HCT116 (cell line): ENCODE measurements at places on chromosomes 11 and 22.

GRCh38 chr11:46003572-46003971 is 81.1 kb downstream of the LARGE2 start:
- DNase-seq, result no peak

GRCh38 chr22:42388130-42388797 is 43.9 kb downstream of the NFAM1 start:
- no peak for DNase-seq

DNA sequence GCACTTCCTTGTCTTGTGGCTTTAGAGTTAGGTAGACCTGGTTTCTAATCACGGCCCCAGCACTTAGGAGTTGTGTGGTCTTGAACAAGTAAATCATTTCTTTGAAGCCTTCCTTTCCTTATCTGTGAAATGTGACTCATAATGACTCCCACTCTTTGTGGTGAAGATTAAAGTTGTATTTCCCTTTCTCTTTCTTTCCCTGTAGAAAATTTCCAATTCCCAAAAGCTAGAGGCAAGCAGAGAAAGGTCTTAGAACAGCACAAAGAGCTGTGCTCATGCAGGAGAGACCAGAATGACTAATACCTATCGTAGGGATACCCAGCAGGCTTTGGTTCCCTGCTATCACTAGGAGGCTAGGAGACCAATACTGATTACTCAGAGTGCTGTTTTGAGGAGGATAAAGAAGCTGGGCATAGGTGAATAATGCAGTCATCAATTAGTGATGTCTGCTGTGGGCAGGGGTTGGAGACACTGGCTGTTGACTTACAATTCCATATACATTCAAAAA is 270.7 kb upstream of the SYN3 start:
- no peak for DNase-seq

GRCh38 chr22:41568811-41569210 is 8.0 kb downstream of the CSDC2 start:
- no peak for DNase-seq

- no peak for DNase-seq
Observed at GRCh38 chr11:74820763-74821162, 72.1 kb downstream of the RNF169 start.

- DNase-seq, result no peak
Observed at GRCh38 chr11:82663535-82663934, 70.1 kb downstream of the FAM181B start.

DNA sequence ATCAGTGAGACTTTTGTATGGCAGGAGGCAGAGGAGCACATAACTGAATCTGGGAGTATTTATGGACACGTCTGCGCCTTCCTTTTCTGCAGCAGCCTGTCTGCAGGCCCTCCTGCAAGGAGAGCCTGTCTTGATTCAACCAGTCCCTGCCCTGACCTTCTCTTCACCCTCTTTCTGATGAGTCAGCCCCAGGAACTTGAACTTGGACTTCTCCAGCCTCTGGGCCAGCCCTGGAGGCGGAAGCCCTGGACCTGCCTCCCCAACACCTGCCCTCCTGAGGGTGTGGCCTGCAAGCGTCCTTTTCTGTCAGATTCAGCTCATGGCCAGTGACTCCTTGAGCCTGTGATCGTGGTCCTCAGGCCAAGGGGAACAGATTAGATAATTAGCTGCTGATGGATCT is 20.0 kb downstream of the DAGLA start:
- DNase-seq, result peak; percentile 38

DNA sequence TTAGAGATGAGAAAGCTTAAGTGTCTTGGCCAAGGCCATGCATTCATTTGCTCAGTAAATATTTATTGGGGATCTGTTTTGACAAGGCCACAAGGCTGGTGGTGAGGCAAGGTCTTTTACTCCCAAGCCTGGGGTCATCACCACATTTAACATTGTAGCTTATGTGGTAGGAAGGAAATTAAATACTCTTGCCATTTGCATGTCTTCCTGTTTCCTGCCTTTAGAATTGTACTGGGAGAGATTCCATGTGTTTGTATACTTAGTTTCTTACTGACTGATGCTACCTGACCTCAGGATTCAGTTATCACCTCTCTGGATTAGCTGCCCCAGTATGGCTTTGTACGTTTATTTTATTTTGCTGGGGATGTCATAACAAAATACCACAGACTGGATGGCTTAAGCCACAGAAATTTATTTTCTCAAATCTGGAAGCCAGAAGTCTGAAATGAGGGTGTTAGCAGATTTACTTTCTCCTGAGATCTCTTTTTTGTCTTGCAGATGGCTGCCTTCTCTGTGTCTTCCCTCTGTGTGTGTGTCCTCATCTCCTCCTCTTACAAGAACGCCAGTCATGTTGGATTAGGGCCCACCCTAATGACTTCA is 44.8 kb downstream of the SPECC1L start:
- no peak for DNase-seq

DNA sequence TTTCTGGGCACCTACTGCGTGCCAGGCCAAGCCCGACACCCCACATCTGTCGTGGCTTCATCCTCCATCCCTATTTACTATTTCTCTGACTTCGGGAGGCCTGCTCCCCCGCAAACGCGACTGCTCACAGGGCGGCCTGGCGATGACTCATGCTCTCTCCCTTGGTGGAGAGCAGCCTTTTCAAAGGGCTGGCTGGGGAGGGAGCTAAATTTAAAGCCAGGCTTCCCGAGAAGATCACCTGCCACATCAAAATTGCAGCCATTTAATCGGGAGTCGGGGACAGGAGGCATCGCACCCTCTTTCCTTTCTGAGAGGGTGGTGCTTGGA is 24.9 kb upstream of the SHISAL1 start:
- no peak for DNase-seq

DNA sequence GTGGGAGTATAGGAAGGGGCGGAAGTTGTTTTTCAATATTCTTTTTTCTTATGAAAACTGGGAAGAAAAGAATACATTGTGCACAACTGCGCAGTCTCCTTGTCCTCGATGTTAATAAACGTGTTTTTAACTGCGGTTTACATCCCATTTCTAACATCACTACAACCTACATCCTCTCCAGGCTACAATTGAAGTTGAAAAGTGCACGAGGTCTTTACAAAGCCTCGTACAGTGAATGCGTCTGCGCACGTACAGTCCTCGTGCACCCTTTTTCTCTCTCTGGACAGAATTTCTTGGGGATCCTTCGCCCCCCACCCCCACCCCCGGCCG is 102.4 kb downstream of the WT1 start:
- no peak for DNase-seq

GRCh38 chr11:9688716-9689511 is 25.0 kb downstream of the SWAP70 start:
- DNase-seq, result no peak

DNA sequence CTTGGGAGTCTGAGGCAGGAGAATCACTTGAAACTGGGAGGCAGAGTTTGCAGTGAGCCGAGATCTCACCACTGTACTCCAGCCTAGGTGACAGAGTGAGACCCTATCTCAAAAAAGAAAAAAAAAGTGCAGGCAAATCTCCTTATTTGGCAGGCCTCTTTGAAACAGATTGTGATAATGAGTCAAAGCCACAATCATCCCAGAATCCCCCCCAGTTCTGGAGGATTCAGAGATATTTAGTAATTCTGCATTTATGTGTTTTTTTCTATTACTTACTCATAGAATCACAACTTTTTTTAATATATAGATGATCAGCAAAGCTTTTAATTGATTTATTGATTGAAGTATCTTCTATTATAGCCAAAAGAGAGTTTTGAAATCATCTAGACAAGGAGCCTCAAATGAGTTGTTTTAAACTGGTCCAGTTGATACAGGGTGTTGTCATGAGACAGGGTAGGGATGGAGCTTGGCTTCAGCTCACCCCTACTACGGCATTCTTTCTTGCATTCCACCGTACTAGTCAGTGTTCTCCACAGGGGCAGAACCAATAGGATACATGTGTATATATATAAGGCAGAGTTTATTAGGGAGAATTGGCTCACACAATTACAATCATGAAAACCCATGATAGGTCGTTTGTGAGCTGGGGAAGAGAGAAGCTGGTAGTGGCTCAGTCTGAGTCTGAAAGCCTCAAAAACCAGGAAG is 39.3 kb upstream of the SORL1 start:
- DNase-seq, result no peak

DNA sequence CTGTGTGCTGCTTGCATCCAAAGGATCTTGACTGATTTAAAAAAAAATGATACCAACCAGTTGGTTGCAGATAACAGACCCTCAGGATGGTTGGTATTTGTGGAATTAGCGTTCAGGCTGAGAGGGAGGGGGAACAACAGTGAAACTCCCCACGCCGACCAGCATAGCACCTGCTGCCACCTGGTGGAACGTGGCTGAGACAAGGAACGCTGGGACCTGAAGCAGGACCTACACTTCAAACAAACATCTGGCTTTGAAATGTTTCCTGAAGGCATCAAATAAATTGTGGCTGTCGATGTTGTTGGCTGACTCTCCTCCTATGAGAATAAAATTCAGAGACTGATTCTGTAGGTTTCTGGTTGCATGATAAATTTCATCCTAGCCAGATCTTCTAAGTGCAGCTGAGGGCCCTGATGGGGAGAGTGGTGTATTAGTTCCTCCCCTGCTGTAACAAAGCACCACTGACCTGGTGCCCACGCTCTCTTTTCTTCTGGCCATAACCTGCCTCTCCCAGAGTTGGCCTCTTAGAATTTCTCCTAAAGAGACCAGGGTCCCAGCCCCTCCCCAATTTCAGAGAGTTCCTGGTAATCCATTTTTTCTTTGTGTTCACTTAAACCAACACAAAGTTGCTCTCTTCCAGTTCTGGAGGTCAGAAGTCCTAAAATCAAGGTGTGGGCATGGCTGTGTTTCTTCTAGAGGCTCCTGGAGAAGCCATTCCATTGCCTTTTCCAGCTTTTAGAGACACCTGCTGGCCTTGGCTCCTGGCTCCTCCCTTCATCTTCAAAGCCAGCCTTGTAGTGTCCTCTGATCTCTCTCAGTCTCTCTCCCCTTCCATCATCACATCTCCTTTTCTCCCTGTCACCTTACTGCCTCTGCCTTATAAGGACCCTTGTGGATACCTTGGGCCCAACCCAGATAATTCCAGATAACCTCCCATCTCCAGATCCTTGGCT is 17.3 kb downstream of the APOL2 start:
- DNase-seq, result peak; percentile 32

DNA sequence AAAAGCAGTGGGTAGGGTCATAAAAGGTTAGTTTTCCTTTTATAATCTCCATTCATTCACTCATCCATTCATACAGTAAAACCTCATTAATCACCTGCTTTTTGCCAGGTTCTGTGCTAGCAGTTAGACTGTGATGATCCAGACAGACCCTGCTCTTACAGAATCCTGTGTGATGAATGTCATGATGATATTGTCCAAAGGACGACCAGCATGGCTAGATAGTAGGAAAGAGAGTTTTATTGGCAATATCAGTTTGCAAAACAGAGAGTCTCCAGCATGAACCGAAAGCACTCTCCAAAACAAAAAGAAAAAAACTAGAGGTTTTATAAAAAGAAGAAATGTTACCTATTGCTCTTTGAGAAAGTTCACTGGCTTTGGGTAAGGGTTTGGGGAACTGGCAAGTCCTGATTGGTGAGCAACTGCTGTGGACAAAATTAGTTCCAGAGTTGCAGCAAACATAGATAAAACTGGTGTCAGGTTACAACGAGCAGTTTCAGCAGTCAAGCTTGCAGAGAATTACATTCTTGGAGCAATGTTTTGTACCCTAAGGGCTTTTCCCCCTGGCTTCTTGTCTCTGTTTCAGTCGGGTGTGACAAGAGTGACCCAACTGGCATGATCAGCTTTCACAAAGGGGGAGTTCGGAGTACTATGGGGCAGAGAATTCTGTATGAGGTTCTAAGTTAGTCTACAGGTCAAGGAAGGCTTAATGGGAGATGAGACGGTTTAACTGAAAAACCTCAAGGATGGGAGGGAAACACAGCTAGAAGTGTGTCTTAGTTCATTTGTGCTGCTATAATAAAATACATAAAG is 58.3 kb downstream of the HSD17B12 start:
- DNase-seq, result peak; percentile 2

DNA sequence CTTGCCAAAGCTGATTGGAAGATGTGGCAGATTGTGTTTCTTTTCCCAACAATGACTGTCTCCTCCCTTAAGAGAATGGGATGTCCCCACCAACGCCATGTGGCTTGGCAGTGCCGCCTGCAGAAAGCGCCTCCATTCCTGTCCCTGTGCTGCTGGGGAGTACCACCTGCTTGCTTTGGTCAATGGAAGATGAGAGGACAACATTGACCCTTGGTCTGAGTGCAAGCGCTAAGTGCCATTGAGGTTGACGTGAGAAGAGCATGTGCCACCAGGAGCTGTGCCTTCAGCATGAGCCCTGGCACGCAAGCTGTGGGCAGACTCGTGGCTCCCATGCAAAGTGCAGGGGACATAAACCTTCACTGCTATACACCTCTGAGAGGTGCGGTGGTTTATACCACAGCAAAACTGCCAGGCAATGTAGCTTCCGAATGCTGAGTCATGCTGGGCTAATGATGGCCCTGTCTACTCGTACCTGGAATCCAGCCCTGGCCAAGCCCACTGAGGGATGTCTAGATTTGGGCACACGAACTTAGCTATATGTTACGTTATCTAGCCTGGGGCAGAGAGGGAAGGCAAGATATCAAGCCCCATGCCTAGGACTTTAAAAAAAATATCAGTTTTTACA is 41.9 kb downstream of the MYEOV start:
- no peak for DNase-seq

DNA sequence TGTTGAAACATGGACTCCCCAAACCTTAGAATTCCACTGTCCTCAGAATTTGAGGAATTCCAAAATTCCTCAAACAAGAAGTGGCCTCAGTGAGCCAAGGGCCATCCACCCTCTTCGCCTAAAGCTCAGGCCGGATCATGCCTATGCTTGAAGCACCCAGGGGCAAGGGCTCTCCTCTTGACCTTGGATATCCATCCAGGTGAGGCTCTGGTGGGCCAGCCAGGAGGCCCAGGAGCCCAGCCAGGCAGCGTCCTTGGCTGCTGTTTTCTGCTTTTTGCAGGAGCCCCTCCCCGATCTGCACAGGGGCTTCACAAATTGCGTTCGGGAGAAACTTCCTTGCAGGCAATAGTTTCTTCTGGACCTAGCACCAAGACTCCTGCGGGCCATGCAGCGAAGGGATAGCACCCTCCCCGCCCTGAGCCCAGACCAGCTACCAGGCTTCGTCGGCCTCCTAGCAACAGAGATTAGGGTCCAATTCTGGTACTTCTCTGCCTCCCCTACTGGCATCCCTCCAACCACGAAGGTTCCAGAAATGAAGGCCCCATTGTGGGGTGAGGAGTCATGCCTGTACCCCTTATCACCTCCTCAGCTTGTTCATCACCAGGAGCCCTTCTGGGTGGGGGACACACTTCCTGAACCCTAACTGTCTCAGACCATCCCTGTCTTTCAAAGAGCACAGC is 2.0 kb downstream of the PHLDA2 start:
- no peak for DNase-seq

- DNase-seq, result no peak
Observed at GRCh38 chr11:114129142-114129541, 69.6 kb downstream of the ZBTB16 start.

DNA sequence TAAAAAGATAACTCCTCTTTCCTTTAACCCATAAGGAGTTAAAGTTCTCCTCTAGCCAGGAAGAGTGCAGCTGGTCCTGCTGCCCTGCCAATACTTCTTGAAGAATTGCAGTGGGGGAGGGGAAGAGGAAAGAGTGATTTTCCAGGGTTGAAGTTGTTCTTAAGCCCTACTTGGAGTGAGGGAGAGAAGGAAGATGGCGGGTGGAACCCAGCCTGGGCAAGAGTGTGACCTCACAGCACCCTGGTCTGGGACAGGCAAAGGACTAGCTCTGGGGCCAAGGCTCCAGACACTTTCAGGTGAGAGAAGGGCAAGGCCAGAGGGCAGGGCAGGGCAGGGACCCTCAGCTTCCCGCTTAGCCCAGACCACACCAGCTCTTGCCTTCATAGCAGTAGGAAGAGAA is 6.6 kb downstream of the TNKS1BP1 start:
- DNase-seq, result no peak
